Activated T-helper 1 cell treated with anti-CD3 and anti-CD28 coated beads, Interleukin-2, amount 50 U/mL, for 16 hours (primary cell): ENCODE measurements at places on chromosomes 11 and 22.
A peak's percentile ranks its signal among the peaks of the same experiment; 100 is the strongest.

DNA sequence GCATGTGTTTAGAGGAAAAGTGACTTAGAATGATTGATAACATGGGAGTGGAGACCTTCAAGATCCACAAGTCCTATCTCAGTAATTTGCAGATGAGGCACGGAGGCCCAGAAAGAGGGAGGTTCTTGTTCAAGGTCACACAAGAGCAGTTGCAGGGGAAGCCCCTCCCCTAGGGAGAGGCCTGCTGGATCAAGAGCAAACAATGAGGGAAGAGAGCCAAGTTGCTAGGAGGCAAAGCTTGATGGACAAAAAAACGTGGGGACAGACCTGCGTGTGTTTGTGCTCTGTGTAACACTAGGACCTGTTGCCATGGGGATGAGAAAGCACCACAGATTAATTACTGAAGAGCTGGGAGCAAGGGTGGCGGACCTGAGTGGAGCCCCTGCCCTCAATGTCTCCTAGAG lies 6.4 kb upstream of the MFRP start:
- no peak for DNase-seq

DNA sequence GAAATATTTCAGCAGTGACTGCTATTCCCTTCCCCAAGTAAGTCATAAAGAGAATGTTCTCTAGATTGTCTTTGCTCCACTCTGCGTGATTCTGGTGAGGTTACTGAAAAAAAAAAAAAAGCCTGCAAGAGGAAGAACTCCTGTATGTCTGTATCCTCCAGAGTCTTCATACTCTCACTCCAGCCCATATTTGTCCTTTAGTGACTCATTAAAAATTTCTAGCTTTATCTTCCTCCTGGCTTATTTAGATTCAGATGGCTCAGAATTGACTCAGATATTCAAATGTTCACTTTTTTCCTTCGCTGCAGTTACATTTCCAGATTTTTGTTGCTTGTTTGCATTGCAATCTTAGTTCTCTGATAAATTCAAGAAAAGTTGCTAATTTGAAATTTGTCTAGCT lies 76.3 kb upstream of the CNTN5 start:
- DNase-seq: no peak

GRCh38 chr11:74822170-74822569 lies 73.5 kb downstream of the RNF169 start:
- no peak for DNase-seq

- no peak for DNase-seq
These were observed 38.1 kb upstream of the ST14 start for GRCh38 chr11:130121445-130121978.

GRCh38 chr22:23226497-23226850 lies 46.2 kb downstream of the BCR start:
- no peak for DNase-seq

DNA sequence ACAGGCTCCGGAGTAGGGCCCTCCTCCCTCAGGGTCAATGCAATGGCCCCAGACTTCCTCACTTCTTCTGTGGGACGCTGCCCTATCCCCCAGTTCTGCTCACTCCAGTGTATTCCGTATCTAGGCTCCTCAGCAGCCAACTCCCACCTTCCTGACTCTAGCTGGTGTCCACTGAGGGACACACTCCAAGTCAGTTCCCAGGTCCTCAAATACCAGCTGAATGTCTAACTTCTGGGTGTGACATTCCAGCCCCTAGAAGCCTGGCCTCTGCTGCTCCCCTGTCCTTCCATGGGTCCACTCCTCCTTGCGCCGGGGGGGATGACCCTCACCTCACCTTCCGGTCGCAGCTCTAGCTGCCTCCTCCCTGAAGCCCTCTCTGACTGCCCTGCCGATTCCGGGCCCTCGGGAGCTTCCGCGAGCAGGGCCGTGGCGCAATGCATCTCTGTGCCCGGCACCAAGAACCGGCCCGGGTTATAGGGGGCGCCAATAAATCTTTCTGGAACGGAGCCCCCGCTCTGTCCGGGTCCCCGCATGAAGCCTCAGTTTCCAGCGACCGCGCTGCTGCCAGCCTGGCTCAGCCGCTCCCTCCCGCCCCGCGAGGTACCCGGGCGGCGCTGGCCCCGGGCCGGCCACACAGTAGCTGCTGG lies 15.4 kb downstream of the BAD start:
- no peak for DNase-seq

GRCh38 chr11:46414466-46414796 lies 22.9 kb upstream of the CHRM4 start:
- no peak for DNase-seq

- no peak for DNase-seq
These were observed 1.1 kb upstream of the FADS2 start for GRCh38 chr11:61826930-61827570.

DNA sequence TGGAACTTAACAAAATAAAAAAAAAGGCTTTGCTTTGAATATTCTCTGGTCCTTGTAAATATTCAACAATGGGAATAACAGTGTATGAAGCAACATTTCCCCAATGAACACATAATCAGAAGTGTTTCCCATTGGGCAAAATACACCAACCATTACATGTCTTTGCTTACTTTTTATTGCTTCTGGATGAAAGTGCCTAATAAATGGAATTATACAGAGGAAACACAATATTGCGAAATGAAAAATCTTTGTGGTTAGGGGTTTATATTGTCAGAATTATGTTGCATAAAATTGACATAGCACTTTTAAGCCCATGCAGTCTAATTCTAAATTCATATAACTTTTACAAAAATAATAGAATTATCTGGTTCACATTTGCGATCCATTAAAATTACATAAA lies 386.4 kb downstream of the DCDC1 start:
- DNase-seq: no peak

- DNase-seq: no peak
These were observed 48.5 kb upstream of the SLC35C1 start for GRCh38 chr11:45756384-45757010.

GRCh38 chr11:117180661-117181585 lies 2.4 kb downstream of the SIDT2 start:
- peak; percentile 21 for DNase-seq

GRCh38 chr11:9703280-9703679 lies 39.4 kb downstream of the SWAP70 start:
- no peak for DNase-seq

DNA sequence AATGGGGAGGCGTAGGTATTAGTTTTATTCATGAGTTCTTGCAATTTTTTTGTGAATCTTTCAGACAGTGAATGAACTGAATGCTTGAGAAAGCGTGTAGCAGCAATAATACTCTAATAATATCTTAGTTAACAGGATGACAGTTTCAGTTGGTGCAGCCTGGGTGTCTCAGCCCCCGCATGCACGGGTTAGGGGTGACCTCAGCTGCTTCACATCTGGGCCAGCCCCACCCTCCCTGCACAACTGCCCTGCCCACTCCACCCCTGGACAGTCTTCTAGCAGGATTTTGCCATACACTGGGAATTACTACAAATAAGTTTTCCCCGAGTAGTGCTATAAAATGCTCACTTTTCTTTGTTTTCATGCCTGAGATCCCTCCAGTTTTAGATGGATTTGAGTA lies 83.2 kb downstream of the ST3GAL4 start:
- no peak for DNase-seq

- no peak for DNase-seq
These were observed 107.3 kb downstream of the FCHSD2 start for GRCh38 chr11:73034777-73035176.

- no peak for DNase-seq
These were observed 19.7 kb downstream of the ZBED4 start for GRCh38 chr22:49873228-49873940.

- DNase-seq: no peak
These were observed 899.2 kb upstream of the API5 start for GRCh38 chr11:42412590-42412989.

GRCh38 chr11:22539821-22540256 lies 85.8 kb downstream of the FANCF start:
- DNase-seq: no peak

DNA sequence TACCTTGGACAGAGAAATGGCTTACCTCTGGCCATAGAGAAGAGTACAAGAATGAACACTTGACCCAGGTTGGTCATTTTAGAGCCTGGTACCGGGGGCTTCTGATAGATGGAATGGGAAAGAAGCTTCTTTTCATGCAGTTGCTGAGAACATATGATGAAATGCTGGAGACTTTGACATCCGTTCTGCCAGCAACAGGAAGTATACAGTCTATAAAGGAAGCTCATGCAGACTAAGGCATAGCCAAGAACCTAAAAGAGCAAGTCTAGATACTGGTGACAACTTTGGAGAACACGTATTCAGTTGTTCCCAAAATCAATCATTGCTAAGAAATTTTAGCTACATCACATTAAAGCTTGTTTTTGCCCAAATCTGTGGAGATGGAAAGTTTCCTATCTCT lies 894.6 kb downstream of the METTL15 start:
- no peak for DNase-seq

DNA sequence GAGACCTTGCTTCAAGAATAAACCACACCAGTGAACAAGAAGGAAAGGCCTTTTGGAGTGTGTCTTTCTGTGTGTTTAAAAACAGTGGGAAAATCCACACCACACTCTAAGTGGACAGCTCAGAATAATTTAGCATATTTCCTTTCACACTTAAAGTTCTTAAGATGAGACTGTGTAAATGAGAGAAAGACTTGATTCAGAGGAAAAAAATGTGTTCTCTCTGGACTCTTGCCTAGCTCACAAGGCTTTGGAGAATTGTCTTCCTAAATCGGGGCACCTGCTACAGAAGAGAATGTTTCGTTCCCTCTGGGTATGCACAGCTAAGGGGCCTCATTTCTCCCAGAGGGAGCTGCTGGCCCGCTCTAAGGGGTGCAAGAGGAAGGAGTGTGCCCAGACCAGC lies 28.4 kb upstream of the CRTAM start:
- DNase-seq: no peak

DNA sequence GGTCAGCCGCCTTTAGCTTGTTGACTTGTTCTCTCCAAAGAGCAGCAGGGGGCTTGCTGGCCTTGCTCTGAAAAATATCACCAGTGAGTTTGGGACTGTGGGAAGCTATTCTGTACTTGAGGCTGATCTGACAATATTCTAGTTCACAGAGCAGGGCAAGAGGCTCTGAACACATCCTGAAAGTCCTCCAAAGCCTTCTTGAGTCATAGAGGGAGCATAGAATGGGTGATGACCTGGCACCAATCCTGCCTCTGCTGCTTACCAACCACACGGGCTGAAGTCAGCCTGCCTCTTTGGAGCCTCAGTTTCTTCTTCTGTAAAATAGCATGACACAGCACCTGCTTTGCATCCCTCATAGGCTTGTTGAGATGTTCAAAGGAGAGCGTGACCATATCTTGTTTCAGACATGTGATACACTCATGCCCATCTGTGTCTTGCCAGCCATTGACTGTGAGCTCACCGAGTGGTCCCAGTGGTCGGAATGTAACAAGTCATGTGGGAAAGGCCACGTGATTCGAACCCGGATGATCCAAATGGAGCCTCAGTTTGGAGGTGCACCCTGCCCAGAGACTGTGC lies 96.6 kb downstream of the RRAS2 start:
- DNase-seq: no peak

DNA sequence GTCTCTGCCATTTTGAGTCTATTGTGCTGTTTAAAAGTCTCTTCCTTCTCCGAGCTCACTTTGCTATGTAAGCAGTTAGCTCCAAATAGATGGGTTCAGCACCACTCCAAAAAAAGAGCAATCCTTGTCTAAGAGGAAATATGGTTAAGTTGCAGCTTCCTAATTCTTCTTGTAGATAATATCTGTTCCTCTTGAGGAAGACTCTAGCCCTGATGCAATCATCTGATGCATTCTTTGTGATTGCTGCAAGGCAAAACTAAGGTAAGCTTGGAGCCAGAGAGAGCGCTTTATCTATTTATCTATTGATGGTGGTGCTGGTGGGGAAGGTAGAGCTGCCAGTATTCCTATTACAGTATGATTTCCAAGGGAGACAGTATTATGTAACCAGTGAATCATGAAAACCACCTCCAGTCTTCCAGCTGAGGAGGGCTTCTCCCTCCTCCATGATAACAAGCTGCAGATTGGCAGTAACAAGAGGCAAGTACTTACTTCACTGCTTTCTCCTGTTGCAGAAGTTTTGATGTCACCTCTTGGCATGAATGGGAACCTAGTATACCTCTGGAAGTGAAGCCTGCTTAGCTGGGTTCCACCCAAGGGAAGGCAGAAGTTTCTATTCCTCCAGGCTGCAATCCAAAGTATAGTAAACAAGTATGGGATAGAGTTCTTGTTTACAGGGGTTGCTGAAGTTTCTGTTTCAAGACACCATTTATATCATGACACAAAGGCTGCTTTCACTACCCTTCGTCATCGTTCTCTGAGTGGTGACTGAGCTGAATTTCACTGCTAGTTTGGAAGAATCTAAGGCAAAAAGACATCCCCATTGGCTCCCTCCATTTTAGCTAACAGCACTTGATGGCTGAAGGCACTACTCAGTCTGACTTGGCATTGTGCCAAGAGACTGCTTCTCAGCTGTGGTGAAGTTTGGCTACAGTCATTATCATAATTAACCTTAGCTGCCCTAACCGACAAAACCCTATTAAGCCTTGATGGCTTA lies 49.7 kb downstream of the FDX1 start:
- DNase-seq: no peak

DNA sequence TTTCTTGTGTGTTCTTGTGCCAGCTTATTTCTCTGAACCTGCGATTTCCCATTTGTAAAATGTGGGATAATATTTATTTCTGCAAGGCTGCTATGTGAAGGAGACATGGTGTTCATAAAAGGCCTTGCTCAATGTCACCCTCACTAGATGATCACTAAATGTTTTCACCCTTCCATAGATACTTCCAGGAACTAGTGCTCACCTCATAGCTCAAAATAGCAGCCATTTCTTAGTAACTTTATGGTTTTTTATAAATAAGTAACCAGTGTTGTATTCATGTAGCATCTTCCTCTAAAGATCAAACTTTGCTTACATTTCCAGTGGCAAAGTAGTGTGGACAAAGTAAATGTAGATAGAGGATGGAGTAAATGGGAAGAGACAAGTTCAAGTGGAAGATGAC lies 23.8 kb downstream of the SYTL2 start:
- no peak for DNase-seq

GRCh38 chr11:20874358-20874757 lies 205.0 kb downstream of the NELL1 start:
- no peak for DNase-seq

DNA sequence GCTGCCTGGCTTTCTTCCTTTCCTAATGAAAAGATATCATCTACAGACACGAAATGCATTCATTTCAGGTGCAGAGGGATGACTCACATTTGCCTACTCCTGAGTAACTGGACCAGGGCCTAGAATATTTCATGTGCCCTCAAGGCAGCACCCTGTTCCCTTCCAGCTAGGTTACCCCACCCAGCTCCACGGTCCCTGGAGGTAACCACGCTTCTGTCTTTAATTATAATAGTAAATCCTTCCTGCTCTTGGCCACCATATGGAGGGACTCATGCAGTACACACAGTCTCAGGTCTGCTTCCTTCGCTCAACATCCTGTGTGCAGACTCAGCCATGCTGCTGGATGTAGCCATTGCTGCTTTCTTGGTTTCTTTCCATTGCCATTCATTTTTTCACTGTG lies 22.3 kb downstream of the DHCR7 start:
- no peak for DNase-seq

- no peak for DNase-seq
These were observed 110.2 kb upstream of the NAV2 start for GRCh38 chr11:19602406-19602805.

DNA sequence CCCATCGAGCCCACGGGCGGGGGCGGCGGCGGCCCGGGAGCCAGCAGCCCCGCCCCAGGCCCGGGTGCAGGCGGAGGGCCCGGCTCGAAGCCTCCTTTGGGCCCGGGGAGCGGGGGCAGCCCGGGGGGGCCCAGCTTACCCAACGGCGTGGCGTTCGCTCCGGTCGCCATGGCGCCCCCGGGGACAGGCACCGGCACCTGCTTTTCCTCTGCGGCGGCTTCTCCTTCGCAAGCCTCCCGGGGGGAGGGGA lies 194 bp downstream of the SF1 start:
- no peak for DNase-seq

- no peak for DNase-seq
These were observed 5.5 kb downstream of the H19 start for GRCh38 chr11:1992111-1992510.

GRCh38 chr11:72635309-72635915 lies 38.8 kb downstream of the PDE2A start:
- DNase-seq: no peak
